ENCODE measurements at places on chromosomes 1 and 21.

- DNase-seq: no peak
Measured at GRCh38 chr1:107058245-107059032, 2.0 kb downstream of the PRMT6 start.

- DNase-seq: no peak
Measured at GRCh38 chr1:202685641-202686040, 24.6 kb downstream of the SYT2 start.

GRCh38 chr1:52978045-52978444, 51.0 kb downstream of the SCP2 start:
- no peak for DNase-seq

- no peak for DNase-seq
Measured at GRCh38 chr1:50995651-50996050, 25.6 kb downstream of the CDKN2C start.

DNA sequence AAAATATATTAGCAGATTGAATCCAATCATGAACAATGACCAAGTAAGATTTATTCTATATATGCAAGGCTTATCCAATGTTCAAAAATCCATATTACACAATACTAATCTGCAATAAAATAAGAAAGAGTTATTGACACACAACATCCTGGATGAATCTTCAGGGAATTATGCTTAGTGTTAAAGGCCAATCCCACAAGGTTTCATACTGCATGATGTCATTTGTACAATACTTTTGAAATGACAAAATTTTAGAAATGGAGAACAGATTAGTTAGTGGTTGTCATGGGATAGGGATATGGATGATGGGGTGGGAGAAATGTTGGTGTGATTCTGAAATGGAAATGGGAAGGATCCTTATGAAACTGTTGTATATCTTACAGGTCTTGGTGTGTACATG, 425.7 kb downstream of the SIPA1L2 start:
- DNase-seq: no peak

All from NT2/D1 (cell line).